ENCODE measurements at places on chromosomes 4 and X.

- H3K4me1 ChIP-seq, result peaks cover 36% of the 10 kb centered on the region
- no peak overlapping the region for H3K27ac ChIP-seq
- H3K36me3 ChIP-seq, result no peaks in the 10 kb centered on the region
- DNase-seq, result peak; percentile 19
These were observed 283.4 kb downstream of the BCOR start for GRCh38 chrX:39814391-39814790.

DNA sequence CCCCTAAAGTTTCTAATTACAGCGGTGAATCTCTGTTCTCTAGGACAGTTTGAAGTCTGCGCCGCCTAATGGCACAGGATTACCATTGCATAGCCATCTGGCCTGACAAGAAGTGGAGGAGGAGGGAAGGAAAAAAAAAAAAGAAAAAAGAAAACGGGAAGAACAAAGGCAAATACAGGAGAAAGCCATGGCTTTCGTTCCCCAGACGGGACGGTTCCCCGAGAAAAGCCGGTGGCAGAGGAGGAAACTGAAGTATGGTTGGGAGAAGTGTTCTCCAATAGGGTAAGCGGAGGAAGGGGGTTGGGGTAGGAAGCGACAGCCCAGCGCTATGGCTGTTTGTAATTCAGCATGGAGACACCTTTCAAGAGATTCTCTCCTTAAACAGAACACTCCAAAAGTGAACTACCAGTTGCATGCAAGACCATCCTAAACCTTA is 80.8 kb downstream of the HMGN5 start:
- no peaks in the 10 kb centered on the region for H3K36me3 ChIP-seq
- no peak overlapping the region for H3K27ac ChIP-seq
- H3K4me3 ChIP-seq, result peak overlapping the region; percentile 39
- peak; percentile 40 for DNase-seq
- no peaks in the 10 kb centered on the region for H3K27me3 ChIP-seq

DNA sequence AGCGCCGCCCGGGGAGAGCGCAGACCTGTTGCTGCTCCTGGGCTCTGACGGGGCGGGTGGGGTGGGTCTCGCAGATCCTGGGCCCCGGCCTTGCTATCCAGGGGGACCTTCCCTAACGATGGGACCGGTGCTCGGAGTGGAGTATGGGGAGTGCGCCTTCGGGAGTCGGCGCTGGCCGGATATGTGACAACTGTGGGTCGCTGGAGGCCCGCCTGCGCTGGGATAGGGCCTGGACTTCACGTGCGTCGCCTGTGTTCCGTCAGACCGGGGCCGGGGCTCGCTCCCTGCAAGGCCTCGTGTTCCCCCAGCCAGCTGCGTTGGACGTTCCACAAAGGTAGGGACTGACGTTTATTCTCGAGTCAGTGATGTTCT is 1.3 kb downstream of the TBL1X start:
- peak overlapping the region; percentile 78 for H3K4me3 ChIP-seq
- no peaks in the 10 kb centered on the region for H3K27me3 ChIP-seq
- no peak for DNase-seq
- H3K27ac ChIP-seq, result peak overlapping the region; percentile 46

DNA sequence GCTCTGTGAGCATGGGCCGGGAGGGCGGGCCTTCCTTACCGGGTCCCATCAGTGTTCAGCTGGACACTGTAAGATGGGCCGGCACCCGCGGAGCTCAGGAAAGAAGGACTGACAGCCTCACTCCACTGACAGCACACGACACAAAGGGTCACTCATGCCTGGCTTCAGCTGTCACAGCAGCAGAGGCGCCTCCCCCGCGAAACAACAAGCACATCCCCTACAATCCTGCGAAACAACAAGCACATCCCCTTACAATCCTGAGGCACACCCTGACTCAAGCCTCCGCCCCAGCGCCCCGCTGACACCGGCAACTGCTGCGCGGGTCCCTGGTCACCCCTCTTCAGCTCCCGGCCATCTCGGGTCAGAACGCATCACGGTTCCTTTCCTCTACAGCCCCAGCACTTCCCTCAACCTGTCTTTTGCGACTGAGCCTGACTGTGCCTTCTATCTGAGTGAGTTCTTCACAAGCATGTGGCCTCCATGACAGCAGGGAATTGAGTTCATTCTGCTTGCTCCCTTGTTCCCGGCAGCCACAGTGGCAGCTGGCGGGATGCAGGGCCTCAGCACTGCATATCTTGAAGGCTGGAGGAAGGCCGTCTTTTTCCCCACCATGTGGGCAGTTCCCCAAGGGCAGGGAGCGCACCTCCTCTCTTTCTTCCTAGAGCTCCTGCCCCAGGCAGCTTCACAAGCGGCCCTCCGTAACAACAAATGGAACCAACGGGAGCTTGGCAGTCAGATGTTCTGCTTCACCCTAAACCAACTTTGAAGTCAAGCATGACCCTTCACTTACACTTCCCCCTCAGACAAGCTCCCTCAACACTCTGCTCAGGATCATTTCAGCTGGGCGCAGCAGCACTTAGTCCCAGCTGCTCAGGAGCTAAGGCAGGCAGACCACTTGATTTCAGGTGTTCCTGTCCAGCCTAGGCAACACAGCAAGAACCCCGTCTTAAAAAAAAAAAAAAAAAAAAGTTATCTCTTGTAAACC is 39.6 kb downstream of the SCD5 start:
- no peaks in the 10 kb centered on the region for H3K4me1 ChIP-seq
- no peak overlapping the region for H3K4me3 ChIP-seq
- H3K27me3 ChIP-seq, result no peaks in the 10 kb centered on the region
- no peak overlapping the region for H3K27ac ChIP-seq

- H3K27ac ChIP-seq, result no peak overlapping the region
- H3K4me1 ChIP-seq, result peaks cover 9% of the 10 kb centered on the region
- peak; percentile 44 for DNase-seq
These were observed 101.2 kb downstream of the ZNF674 start for GRCh38 chrX:46444011-46444410.

DNA sequence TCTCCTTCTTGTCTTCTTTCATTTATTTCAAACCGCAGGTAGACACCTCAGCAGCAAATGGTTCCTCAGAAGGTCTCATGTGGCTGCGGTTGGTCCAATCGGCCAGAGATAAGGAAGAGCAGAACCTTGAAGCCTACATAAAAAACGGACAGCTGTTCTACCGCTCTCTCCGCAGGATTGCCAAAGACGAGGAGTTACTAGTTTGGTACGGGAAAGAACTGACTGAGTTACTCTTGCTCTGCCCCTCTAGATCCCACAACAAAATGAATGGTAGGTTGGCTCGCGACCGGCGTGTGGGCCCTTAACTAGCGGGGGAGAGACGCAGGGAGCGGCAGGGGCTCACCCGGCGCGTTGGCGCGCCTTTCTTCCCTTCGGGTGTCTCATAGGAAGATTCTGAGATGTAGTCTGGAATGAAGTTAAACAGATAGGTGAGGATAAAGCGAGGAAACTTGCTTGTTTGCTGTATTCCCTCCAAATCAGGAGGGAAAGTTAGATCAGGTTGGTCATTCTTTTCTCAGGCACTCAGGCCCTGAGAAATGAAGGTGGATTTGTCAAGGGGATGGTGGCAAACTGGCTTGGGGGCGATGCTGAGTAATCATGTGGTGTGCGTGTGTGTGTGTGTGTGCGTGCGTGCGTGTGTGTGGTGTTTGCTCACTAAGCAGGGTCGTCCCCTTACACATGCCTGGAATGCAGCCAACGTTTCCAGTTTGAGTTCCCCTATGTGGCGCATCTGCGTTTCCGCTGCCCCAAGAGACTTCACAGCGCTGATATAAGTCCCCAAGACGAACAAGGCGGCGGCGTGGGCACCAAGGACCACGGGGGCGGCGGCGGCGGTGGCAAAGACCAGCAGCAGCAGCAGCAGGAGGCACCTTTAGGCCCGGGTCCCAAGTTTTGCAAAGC is 4.2 kb downstream of the PRDM8 start:
- DNase-seq, result no peak
- peaks cover 29% of the 10 kb centered on the region for H3K4me1 ChIP-seq
- peak overlapping the region; percentile 77 for H3K27ac ChIP-seq
- H3K4me3 ChIP-seq, result peak overlapping the region; percentile 89
- peaks cover 7% of the 10 kb centered on the region for H3K36me3 ChIP-seq
